ENCODE measurements at places on chromosomes 6 and 20.

DNA sequence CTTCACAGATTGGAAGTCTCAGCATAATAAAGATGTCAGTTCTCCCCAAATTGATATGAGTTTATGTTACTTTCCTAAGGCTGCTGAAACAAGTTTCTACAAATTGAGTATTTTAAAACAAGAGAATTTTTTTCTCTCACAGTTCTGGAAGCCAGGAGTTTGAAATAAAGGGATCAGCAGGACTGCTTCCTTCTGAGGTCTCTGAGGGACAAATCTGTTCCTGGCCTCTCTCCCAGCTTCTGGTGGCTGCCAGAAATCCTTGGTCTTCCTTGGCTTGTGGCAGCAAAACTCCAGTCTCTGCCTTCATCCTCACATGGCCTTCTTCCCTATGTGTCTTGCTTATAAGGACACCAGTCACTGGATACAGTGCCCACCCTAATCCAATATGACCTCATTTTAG lies 136.1 kb downstream of the TFAP2A start:
- no peak for DNase-seq

DNA sequence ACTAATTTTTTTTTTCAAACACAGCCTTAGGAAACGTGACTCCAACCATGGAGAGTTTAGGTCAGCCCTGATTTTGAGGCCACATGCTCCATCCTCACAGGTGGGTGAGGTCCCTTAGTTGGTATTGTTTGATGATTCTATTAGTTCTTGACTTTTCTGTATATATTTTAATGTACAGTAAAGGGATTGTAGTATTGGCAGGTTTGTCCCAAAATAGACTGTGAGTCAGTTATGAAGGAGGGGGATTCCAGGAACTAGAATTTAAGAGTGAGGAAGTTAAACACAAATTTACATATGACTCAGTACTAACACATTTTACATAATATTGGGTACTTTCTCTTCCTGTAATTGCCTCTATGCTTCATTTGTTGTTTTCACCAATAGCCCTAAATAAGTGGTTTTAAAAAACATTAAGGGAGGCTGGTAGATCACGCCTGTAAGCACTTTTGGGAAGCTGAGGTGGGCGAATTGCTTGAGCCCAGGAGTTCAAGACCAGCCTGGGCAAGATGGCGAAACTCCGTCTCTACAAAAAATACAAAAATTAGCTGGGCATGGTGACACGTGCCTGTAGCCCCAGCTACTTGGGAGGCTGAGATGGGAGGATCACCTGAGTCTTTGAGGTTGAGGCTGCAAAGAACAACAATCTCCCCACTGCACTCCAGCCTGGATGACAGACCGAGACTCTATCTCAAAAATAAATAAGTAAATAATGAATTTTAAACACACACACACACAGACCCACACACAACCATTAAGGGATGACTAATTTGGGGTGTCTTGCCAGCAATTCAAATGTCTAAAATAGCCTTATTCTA lies 81.8 kb downstream of the SGK1 start:
- no peak for DNase-seq

DNA sequence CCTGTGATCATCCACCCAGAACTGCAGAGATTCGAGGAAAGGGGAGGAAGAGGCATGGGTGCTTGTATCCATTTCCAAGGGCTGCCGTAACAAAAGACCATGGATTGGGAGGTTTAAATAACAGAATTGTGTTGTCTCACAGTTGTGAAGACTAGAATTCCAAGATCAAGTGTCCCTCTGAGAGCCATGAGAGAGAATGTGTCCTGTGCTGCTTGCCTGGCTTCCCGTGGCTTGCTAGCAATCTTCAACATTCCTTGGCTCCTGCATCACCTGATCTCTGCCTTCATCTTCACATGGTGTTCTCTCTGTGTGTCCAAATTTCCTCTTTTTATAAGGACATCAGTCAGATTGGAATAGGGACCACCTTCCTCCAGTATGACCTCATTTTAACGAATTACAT lies 69.8 kb downstream of the CDC40 start:
- no peak for DNase-seq

- DNase-seq = no peak
Observed at GRCh38 chr6:53293691-53294090, 55.1 kb downstream of the ELOVL5 start.

DNA sequence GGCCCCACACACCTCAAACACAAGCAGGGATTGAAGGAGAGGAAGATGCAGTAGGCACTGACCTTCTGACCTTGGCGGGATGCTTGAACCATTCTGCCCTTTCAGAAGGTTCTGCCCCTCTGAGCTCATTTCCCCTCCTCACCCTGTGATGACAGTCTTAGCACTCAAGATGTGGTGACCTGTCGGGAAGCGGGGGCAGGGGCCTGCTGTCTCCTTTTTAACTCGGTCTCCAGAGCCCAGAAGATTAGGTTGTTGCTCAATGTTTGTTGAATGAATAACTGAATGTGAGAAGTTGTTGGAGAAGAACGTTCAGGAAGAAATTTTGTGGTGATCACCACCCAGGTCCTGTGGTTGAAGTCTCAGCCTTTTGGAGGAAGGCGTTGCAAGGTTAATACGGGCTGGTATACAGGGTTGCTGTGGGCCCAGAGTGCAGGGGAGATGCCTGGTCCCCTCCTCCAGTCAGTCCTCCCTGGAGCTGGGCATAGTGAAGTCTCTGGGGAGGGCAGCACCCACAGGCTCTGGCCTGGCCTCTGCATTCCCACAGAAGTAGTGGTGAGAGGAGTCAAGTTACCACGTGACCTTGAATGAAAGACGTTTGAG lies 49.7 kb upstream of the FUCA2 start:
- DNase-seq = no peak

- no peak for DNase-seq
Observed at GRCh38 chr6:26420688-26421171, 18.7 kb downstream of the BTN3A1 start.

DNA sequence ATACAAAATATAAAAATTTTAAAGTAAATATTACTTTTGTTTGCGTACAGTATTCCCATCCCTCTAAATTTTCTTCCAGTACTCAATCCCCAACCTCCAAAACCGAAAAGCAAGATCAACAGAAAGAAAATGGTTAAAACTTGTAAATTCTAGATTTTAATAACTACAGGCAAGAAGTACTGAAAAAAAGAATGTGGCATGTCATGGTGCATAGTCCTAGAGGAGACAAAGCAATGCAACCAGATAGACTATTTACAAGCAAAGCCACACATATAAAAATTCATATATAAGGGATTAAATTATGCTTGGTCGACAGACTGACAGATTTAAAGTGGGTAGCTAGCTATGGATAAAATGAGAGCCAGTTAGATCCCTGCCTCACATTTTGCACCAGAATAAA lies 56.5 kb upstream of the HFE start:
- DNase-seq = no peak

DNA sequence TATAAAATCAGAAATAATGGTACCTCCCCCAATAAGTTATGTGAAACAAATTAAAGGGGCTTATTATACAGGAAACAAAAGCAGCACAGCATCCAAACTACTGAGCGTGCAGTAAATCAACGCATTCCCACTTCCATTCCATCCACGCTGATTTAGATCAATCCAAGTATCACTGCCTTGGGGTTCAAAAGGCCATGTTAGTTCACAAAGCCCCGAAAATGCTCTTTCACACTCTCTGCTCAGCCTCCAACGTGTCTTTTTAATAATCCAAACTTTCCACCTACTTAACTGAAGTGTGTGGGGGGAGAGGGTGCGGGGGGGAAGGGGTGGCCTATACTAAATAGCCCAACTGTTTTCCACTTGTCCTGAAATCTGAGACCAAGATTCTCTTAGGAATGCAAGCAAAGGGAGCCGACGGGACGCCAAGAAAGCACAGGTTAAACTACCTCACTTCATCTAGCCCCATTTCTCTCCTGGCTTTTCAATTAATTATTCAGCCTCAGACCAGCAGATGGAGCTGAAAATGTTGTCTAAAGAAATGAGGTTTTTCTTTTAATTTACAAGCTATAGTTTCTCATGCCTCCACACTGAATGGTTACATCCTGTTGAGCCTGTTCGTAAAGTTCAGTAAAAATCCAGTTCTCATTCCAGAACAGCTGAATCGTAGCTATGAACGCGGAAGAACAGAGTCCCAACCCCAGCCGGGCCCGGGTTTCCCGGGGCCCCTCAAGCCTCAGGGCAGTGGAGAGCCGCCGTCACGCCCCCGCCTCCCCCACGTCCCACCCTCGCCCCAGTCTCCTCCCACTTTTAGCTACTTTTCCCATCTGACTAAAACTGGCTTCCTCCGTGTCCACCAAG lies 1.0 kb upstream of the NXT1 start:
- DNase-seq = peak; percentile 66

GRCh38 chr20:16129411-16129810 lies 443.8 kb downstream of the KIF16B start:
- DNase-seq = no peak

GRCh38 chr6:88702956-88703556 lies 260.4 kb downstream of the RNGTT start:
- no peak for DNase-seq

GRCh38 chr20:34843421-34843820 lies 18.0 kb upstream of the NCOA6 start:
- DNase-seq = no peak

GRCh38 chr6:112298816-112299281 lies 44.5 kb upstream of the LAMA4 start:
- DNase-seq = no peak

- DNase-seq = no peak
Observed at GRCh38 chr6:141361559-141361958, 771.2 kb upstream of the GJE1 start.

DNA sequence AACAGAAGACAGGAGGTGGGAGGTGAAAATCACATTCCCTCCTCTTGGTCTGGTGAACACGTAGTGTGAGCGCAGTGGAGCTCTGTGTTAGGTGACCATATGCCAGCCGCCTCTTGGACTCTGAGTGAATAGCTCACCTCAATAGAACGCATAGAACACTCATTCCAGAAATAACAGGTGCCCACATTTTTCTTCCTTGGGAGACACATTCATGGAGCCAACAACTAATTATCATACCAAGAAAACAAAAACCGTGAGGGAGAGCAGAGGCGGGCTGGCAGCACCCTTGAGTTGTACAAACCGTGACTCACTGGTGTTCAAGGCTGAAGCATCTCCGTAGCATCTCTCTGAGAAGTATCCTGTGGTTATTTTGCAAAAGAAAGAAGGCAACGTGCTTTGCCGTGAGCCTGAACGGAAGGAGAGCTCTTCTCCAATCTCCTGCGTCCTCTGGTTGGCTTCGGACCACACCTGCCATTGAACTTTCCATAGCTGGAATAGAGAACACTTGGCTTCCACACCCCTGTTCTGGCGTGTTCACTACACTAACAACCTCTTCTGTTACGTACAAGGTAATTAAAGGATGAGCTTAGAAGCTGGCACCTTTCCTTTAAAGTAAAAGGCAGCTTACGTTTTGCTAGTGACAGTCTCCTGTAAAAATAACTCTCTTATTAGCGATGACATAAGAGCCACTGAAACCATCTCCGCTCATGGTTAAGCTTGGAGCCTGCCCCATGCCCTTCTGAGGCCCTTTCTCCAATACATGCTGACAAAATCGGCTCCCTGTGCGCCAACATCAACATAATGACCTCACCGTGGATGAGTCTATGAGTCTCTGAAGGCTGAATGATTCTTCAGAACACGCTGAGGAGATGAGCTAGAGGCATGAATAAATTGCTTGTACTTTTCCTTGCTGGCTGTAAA lies 30.2 kb upstream of the SGK1 start:
- no peak for DNase-seq

- no peak for DNase-seq
Observed at GRCh38 chr6:108168501-108169463, 3.0 kb downstream of the NR2E1 start.

DNA sequence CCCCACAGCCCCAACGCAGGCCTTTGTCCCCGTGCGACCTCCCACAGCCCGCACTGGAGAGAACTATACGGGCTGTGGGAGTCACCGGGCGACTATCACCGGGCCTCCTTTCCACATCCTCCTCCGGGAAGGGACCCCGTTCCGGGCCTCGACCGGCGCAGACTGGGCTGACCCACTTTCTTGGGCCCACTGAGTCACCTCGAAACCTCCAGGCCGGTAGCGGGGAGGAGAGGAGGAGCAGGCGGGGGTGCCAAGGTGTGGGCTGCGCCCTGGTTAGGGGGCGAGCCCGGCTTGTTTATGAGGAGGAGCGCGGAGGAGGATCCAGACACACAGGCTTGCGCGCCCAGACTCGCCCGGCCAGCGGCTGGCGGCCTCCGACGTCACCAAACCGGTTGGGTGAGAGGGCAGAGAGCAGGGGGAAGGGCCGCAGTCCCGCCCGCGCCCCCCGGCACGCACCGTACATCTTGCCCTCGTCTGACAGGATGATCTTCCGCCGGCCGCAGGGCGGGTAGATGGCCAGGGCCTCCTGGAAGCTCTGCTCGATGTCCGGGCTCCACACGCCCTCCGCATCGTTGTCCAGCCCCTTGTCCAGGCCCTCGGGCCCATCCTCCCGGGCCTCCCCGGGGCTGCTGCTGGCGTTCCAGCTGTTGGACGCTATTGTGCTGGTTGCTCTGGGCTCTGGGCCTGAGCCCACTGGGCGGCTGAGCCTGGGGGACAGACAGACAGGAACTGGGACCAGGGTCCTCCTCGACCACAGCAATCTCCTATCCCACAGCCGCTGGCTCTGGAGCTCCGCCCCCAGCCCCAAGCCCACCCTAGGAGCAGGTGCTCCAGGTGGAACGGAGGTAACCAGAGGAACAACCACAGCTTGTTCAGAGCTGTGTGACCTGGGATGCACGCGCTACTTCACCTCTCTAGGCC lies 10.6 kb downstream of the TEAD3 start:
- DNase-seq = no peak

DNA sequence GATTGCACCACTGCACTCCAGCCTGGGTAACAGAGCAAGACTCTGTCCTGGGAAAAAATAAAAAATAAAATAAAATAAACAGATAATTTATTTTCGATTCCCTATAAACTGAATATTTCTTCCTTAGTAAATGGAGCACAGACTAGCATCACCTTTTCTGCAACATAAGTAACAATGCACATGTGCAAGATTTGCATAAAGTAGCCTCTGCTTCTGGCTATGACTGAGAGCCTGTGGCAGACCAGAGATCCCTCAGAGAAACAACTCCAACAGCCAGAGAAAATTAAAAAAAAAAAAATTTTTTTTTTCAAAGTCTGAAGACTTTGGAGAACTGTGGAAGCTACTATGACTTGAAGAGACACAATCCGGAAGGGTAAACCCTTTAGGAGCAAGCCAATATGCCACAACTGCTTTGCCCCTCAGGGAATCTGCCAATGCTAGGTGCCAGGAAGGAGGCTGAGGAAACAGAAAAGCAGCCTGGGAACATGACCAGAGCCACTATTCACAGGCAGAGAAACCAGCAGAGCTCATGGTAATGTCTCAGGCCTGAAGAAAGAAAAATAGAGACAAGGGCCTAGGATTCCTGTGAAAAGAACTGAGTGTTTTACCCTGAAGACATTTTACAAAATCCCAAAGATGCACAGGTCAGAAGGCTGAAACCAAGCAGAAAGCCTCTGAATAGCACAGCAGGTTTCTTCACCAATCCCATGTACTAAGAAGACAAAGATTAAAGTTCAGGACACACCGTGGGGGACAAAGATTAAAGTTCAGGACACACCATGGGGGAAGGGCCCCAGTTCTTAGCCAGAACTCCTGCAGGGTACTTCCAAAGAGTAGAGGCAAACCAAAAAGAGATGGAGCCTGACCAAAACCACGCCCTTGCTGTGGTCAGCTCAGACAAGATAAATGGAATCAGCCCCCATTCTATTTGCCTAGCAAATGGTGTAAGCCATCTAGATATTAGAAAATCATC lies 25.8 kb downstream of the B4GALT5 start:
- no peak for DNase-seq

GRCh38 chr6:2988094-2988425 lies 11.6 kb upstream of the NQO2 start:
- DNase-seq = no peak

- peak; percentile 53 for DNase-seq
Observed at GRCh38 chr6:108782179-108783041, 65.8 kb upstream of the ARMC2 start.
